Dermis blood vessel endothelial cell (primary cell): ENCODE measurements at places on chromosomes 12 and 14.
A peak's percentile ranks its signal among the peaks of the same experiment; 100 is the strongest.

GRCh38 chr12:4274396-4275015, 944 bp downstream of the CCND2 start:
- peak; percentile 25 for DNase-seq

- DNase-seq = no peak
Measured at GRCh38 chr12:94149781-94150239, 1.4 kb downstream of the PLXNC1 start.

- DNase-seq = no peak
Measured at GRCh38 chr12:2396448-2396871, 343.7 kb downstream of the CACNA1C start.

GRCh38 chr14:29601616-29602015, 326.0 kb downstream of the PRKD1 start:
- DNase-seq = peak; percentile 55

GRCh38 chr14:102866982-102867761, 55.3 kb upstream of the AMN start:
- no peak for DNase-seq

DNA sequence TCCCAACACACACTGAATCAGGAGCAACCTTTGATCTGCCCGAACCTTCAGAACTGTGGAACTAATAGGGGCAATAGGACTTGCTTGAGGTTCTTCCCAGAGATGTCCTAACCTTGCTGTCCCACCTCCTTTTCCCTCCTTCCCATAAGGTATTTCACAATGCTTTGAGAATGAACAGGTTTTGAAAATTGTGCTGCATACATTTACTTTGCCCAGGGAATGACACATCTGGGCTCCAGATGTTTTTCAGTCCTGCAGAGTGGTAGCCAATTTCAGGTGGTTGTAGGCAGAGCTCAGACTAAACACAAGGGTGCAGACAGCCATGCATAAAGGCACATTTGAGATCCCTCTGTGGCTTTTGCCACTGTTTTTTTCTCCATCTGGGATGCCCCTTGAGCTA, 206.7 kb upstream of the PWP1 start:
- no peak for DNase-seq

DNA sequence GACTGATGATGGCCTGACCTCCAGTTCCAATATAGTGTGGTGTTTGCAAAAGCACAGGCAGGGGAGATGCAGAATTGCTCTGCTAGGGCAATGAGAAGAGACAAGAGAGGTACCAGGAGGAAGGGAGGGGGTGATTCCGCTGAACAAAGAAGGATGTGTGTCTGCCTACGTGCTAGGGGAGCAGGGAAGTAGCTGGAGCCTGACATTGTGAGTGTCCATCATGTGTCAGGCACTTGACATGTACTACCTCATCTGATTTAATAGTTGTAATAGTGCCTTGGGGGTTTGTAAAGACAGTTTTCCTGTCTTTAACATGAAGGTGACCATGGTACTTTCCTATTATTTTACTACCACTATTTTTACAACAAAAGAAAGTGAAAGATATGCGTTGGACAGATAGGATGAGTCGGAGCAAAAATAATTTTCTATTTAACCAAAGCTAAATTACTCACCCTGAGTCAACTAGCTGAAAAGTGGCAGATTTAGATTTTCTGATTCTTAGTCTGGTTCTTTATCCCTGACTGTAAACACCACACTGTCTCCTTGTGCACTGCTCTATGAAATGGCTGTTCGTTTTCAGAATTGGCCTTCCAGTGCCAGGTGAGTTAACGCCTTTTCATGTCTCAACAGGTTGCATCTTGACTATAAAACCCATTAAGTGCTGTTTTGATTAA, 33.7 kb upstream of the TEAD4 start:
- no peak for DNase-seq

DNA sequence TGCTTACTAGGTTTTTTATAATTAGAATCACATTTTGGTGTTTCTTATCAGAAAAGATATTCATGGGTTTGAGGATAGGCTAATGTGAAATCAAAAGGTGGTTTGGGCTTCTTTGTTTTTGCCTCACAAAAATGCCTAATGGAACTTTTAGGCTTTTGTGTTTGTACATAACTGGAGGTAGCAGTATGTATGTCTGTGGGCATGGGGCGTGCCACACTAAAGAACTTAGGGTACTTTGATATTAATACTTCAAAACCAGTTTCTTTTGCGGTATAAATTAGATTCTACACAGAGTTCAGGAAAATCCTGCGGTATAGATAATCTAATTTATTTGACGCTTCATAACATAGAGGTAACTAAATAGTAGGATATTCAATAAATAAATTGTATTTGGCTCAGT, 1.9 kb downstream of the ETV6 start:
- peak; percentile 21 for DNase-seq

DNA sequence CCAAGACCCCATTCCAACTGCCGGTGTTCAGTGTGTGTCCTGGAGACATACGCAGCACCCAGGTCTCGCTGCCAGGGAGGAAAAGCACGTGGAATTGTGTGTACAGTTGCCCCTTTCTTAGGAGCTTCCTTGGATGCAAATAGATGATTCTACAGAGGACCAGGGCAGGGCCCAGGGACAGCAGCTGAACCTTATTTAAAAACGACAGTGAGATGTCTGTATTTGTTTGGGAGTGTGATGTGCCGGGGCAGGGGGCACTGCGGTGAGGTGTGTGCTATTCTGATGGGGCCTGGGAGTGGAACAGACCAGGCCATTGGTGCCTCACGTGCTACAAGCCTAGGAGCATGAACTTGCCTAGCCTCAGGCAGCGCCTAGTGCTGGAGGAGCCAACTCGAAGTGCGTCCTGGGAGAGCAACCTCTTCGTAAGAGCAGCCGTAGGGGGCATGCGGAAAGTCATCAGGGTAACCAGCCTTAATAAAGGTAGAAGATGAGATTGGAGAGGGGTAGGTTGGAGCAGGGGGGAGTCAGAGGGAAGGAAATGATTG, 98.3 kb upstream of the ESRRB start:
- no peak for DNase-seq

DNA sequence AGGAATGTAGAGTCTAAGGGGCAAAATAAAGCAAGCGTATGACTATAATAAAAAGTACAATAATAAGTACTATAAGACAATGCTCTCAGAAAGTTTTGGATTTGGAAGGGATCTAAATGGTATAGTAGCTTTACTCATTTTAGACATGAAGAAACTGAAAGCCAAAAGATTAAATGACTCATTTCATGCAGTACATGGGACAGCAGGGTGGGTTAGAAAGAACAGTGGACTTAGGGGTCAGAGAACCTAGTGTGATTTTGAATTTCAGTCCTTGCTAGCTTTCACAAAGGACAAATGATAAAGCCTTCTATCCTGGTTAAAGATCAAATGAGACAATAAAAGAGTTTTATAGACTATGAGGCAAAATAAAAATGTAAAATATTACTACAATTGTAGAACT, 6.8 kb upstream of the LEMD3 start:
- DNase-seq = no peak

DNA sequence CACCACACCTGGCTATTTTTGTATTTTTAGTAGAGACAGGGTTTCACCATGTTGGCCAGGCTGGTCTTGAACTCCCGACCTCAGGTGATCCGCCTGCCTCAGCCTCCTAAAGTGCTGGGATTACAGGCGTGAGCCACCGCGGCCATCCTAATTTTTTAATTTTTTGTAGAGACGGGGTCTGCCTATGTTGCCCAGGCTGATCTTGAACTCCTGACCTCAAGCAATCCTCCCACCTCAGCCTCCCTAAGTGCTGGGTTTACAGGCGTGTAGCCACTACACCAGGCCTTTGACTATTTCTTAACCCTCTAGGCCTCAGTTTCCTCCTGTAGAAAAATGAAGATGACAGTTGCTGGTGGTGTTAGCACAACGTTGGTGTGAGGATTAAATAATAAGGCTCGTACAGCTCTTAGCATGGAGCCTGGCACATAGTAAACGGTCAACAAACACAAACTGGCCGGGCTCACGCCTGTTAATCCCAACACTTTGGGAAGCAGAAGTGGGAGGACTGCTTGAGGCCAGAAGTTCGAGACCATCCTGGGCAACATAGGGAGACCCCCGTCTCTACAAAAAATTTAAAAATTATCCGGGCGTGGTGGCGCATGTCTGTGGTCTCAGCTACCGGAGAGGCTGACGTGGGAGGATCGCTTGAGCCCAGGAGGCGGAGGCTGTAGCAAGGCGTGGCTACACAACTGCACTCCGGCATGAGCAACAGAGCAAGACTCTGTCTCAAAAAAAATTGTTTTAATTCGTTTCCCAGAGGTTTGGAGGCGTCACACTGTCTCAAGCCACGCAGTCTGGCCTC, 979 bp downstream of the DDX54 start:
- DNase-seq = no peak

DNA sequence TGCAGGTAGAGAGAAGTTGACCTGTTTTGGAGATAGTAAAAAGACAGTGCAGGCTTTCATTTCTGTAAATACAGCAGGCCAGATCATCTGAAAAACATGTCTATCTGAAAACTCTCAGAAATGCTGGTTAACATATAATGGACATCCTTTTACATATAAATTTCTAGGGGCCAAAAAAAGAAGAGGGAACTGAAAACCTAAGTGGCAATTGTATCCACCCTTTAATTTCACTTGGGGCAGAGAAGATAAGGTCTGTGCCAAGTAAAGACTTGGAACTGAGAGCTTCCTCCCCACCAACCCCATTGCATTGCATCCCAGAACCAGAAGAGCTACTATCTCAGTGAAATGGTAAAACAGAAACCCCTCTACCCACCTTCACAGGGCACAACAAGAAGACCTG, 141.0 kb downstream of the SRGAP1 start:
- DNase-seq = no peak

- no peak for DNase-seq
Measured at GRCh38 chr12:104377514-104377812, 73.9 kb downstream of the EID3 start.

- DNase-seq = no peak
Measured at GRCh38 chr14:24958271-24958670, 91.7 kb downstream of the STXBP6 start.

- no peak for DNase-seq
Measured at GRCh38 chr12:52521568-52522266, 1.5 kb upstream of the KRT5 start.

DNA sequence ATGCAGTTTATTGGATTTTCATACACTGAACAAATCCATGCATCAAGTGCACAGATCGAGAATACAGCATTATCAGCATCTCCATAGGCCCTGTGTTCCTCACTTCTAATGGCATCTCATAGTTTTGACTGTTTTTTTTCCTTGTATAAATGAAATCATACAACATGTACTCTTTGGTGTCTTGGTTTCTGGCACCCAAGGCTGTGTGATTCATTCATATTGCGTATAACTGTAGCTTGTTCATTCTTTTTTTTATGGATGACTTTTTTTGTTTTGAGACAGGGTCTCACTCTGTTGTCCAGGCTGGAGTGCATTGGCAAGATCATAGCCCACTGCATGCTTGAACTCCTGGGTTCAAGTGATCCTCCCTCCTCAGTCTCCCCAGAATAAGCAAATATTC, 14.3 kb downstream of the RASSF8 start:
- no peak for DNase-seq

GRCh38 chr12:109186993-109187653, 70.7 kb downstream of the ACACB start:
- DNase-seq = no peak

GRCh38 chr14:96583569-96584041, 81.4 kb downstream of the PAPOLA start:
- no peak for DNase-seq

DNA sequence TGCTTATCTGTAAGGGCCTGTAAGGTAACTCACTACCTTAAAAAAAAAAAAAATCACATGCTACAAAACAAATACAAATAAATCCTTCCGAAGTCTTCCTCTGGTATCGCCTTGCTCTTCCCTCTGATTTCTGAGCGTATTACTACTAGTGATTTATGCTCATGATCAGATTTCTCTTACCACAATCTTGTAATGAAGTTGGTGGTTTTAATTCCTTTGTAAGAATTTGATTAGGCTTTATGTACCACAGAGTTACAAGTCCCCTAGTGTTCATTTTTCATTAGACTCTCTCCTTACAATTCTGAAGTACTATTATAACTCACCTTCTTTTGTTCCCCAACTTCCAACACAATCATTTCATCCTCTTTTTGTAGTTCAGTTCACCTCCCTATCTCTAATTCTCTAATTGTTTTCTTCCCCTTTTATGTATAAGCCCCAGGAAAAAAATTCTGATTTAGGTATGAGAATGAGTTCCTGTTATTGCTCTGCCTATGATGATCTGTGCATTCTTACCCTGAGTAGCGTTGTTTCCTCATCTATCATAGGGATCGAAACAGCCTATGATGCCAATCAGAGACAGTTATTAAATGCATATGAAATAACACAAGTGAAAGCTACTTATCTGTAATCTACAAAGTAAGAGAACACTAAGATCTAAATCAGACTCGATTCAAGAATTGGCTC, 81.5 kb downstream of the EPS8 start:
- no peak for DNase-seq

DNA sequence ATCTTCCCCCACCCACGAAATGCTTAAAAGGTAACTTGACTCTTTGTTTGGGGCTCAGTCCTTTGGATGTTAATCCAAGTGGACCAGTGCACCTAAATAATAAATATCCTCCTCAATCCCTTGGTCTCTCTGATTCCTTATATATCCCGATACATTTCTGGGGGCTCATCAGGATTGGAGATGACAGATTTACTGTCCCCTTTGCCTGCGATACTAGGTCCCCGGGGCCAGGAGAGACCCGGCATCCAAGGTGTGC, 26.3 kb downstream of the KLRK1 start:
- DNase-seq = no peak

GRCh38 chr14:100680439-100681051, 46.1 kb upstream of the DLK1 start:
- DNase-seq = no peak

DNA sequence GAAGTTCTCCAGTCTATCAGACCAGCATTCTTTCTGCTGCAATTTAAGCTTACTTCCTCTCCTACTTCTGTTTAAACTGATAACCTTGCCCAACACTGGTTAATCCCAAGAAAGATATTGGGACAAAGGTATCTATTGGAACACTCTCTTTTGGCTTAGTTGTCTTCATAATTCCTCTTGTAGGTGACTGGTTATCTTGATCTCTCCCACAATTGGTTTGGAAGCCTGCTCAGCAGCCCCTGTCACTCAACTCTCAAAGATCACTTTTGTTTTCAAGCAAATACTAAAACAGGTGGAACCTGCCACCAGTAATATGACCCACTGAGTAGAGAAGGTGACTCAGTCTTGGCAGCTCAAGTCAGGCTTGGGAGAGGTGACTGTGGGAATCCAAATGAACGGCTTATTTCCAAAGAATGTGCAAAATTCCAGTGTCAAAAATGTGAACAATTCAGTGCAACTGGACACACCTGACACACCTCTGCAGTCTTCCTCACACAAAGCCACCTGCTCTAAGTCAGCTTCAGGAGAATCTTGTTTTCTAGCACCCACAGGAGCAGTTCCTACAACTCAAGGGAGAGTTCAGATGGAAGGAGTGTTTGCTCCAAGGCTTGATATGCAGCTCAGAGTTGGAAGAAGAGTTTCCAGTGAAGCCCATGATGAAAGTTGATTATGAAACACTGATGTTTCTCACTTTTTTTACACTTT, 83.2 kb upstream of the SLC38A2 start:
- no peak for DNase-seq

GRCh38 chr12:119204671-119205285, 26.0 kb downstream of the HSPB8 start:
- no peak for DNase-seq

- DNase-seq = no peak
Measured at GRCh38 chr12:118334241-118334640, 38.5 kb downstream of the TAOK3 start.

- peak; percentile 16 for DNase-seq
Measured at GRCh38 chr12:72271451-72272090, 599 bp upstream of the TRHDE start.
